BJ (cell line): ENCODE measurements at places on chromosomes 5 and 9. TPM values are rescaled to one million over a fixed set of nuclear protein-coding genes. Genes with fewer than 3 reads are reported as not detected.

- no peak for DNase-seq
These were observed 30.5 kb upstream of the LPAR1 start for GRCh38 chr9:111068771-111069170.

GRCh38 chr5:149282027-149282965 is 10.6 kb downstream of the AFAP1L1 start:
- DNase-seq: no peak

- no peak for DNase-seq
These were observed 355.3 kb downstream of the KIAA0825 start for GRCh38 chr5:94263068-94263467.

DNA sequence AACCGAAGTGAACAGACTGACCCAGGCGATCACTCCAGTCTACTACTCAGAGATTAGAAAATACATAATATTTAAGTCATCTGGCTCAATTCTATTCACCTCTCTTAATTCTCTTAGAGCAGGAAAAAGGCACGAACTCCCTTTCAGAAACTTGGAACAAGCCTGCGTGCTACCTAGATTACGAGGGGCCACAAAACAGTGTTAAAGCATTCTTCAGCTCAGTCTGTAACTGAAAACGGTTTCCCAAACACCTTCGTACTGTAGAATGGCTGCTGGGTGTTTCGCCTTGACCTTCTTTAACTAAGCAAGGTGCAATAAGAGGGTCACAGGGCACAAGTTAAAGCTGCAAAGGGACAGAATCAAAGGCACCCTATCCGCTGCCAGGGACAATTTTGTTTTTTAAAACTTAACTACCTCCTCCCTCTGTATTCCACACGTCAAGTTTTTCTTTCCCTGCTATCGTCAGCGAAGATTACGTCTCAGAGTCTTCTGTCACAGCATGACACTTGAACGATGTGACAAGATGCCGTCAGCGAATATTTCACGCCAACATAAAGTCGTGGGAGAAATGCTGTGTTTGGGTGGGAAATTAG is 687 bp downstream of the LYSMD3 start:
- no peak for DNase-seq

GRCh38 chr5:74503-75109 is 17.4 kb upstream of the PLEKHG4B start:
- DNase-seq: no peak

DNA sequence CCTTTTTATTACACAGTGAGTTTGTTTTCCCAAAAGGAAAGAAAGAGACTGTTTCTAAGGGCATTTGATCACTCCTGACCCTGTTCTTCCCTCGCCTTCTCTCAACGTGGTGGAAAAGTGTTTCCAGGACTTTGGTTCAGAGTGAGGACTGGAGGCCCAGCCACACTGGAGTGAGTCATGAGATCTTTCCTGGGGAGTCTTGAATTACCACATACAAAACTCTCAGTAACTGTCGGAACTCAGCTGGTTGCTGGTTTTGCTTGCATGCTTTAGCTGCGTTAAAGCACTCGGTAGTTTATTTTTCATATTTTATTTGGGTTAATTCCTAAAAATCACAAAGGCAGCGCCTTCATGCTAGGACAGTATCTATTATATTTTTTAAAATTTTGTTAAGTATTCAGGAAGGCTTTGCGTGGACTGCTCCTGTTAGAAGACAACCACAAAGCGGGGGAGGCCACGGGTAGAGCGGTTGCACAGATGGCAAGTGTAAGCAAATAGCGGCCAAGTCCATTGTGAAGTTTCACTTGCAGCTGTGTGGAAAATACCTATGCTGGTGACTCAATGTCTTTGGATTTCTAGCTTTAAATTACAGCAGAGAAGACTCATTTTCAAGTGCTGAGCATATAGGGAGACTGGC is 77.7 kb downstream of the ARSB start:
- peak; percentile 79 for DNase-seq

DNA sequence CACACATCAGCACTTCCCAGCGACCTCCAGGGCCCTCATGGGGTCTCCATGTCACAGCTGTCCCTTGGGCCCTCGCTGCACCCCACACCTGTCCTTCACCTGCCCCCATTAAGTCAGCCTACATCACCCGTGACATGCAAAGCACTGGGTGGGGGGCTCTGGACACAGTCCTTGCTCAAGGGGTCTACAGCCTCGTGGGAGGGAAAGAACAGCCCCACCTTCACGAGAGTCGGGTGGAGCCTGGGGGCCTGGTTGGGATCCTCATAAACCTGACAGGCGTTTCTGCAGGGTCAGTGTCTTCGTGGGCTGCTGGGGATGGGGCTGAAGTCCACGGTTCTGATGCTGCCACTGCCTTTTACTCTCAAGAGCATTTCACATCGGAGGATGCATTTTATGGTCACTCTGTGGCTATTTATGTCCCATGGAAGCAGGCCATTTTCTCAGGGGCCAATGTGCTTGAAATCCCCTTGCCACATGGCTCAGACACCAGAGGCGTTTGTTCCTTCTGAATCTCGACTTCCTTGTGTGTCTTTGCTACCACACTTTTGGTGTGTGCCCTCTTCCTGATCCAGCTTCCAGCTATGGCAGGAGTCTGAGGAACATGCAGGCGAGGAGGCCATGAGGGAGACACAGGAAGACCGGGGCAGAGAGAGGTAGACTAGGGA is at the start of gene OR2V1:
Gene OR2V1, minus strand, starts transcription at position 338 of the 665 bp plus-strand sequence. CDS start 5,865 bp downstream, outside the sequence.
- no peak for DNase-seq

DNA sequence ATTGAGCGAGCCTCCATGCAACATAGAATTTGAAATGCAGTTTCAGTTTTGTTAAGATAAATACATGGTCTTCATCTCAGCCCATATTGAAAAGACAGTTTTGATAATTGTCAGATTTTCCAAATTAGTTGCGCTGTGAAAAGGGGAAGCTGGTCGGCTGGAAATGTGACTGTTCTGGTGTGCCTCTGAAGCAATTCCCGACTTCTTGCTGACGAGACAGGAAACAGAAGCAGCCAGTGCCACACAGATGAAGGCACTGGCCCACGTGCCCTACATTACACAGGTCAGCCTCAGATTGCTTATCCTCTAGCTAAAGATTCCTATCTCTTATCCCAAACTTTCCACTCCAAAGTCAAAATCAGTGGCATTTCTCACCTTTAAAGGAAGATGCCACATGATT is 214.1 kb upstream of the TLE4 start:
- no peak for DNase-seq

DNA sequence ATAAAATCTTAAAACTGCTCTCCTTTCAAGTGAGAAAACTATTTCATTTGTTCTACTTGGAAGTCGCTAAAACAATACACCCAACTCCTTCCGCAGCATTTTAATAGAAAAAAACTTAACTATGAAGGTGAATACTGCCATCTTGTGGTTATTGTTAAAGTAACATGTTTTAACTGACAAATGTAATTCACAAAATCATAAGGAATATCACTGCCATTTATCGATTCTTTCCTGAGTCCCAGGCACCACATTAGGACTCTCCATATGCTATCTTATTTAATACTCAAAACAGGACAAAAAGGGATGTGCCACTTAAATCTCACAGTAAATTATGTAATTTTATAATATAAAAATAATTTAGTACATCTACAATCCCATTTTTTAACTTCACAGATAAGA is 130.5 kb upstream of the ITGA1 start:
- DNase-seq: no peak

- DNase-seq: no peak
These were observed 44.7 kb downstream of the LRSAM1 start for GRCh38 chr9:127495884-127496555.

DNA sequence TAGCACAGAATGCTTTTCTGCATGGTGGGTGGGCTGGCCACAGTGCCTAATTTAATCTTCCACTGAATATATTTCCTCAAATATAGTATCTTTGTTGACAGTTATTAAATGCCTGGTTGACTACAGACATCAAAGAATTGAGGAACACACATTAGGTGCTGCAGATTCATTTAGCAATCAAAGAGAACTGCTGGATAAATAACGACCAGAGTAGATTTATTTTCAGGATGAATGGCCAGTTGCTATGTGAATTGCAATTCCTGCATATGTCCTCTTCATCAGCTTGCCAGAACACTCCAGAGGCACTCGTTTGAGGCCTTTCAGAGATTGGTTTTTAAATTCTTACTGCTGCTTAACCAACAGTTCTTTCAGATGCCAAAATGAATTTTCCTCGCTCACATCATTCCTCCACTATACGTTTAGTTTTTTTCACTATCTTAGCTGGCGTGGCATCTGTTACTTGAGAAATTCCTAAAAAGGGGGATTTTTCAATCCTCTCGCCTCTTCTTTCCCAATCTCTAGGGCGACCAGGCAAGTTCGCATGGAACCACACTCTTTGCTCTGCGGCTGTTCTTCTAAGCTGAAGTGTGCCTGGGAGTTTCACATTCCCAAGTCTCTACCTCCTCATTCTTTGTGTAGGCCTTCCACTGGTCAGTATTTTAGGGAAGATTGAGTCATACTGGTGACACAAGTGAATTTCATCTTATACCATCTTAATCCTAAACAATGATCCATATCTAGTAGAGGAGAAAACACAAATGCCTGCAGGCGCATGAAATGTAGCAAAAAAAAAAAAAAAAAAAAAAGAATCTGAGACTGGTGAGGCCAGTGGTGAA is 237.1 kb upstream of the NMUR2 start:
- no peak for DNase-seq

- DNase-seq: peak; percentile 1
These were observed 118.7 kb downstream of the NDUFS4 start for GRCh38 chr5:53678981-53679660.

- DNase-seq: peak; percentile 19
These were observed 369.6 kb upstream of the SEMA6A start for GRCh38 chr5:116944183-116944582.

GRCh38 chr9:19895006-19895405 is 106.2 kb upstream of the SLC24A2 start:
- DNase-seq: no peak

DNA sequence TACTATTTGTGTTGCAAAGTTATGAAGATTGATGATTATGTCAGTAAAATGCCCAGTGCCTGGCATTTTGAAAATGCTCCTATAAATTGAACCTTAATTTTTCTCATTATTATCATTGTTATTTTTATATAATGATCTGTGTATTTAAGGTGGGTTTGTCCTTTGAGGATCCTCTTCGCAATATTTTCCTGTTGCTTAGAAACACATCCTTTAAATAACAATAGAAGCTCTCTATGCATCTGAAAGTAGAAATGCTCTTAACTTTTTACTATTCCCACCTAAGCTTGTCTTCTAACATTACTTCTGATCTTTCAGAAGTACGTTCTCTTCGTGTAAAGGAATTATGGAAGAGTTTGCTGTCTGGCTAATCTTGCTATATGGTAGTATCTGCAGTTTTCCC is 214.7 kb upstream of the TLX3 start:
- DNase-seq: no peak

- no peak for DNase-seq
These were observed 507 bp upstream of the DPH7 start for GRCh38 chr9:137579259-137579604.

GRCh38 chr9:108417726-108418125 is 438.1 kb downstream of the ACTL7B start:
- DNase-seq: no peak

GRCh38 chr5:159104759-159105144 is 5.0 kb upstream of the EBF1 start:
- no peak for DNase-seq

DNA sequence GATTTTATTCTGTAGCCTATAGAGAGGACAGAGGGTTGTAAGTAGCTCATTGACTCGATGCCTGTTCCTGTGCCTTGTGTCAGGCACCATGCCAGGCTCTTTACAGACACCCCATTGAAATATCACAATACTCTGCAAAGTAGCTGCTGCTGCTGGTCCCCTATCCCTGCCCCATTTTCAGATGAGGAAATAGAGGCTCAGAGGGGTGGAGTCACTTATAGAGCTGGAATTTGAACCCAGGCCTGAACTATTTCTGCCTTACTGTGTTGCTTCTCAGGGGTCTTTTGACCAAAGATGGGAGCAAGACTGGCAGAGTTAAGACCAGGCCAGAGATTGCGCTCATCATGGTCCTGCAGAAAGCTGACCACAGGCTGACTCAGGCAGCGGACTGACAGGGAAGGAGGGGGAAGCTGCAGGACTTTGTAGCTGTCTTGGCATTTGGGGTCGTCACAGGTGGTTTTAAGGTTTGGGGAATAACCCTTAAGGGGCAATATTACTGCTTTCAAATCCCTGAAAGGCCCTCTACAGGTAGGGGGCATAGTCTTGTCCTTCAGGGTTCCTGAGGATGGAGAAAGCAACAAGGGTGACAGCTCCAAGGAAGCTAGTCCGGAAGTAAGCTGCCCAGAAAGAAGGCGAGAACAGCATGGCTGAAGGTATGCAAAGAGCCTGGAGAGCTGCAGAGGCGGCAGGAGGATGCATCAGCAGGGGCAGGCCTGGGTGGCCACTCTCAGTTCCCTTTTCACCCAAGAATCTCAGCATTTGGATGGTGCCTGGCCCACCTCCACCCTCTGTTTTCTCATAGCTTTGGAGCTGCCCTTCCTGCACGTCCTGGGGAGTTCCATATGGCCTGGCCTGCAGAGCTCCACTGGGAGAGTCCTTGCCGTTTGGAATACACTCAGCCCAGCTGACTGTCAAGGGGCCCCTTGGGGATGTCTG is 18.3 kb upstream of the NDST1 start:
- DNase-seq: no peak

GRCh38 chr9:125522328-125522725 is 184.7 kb downstream of the MAPKAP1 start:
- no peak for DNase-seq

GRCh38 chr5:3354606-3355005 is 241.0 kb upstream of the IRX1 start:
- no peak for DNase-seq

- no peak for DNase-seq
These were observed 57.8 kb upstream of the LIFR start for GRCh38 chr5:38613992-38614836.

DNA sequence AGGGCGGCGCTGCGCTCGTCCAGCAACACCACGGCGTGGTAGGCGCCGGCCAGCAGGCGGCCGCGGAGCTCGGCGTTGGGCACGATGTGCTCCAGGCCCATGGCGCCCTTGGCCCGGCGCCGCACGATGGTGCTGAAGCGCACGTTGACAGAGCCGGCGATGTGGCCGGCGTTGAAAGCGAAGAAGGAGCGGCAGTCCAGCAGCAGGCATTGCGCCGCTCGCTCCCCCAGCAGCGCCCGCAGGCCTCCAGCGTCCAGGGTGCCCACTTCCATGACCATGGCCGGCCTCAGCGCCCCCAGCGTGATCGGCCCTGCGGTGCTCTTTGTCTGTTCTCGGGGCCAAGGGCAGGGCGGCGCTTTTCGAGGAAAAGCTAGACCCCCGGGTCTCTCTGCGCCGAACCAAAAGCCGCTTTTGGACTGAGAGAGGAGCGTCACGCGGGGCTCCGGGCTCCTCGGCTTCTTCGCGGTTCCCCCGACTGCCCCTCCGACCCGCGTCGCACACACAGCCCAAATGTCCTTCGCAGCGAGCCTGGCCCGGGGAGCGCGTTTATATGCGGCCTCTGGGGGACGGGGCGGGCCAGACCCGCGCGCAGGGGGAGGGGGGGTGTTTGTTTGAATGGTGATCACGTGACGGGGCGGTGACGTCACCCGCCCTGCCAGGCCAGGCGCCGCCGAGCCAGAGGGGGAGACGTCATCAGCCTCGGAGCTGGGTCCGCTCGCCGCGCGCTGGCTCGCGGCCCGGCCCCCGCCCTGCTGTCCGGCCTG is at the start of gene DUSP1:
Gene DUSP1, minus strand, starts transcription at position 521 of the 764 bp plus-strand sequence. Its CDS starts 243 bp downstream, at position 278.
- DNase-seq: peak; percentile 82

GRCh38 chr5:35488055-35488454 is 129.6 kb upstream of the SPEF2 start:
- no peak for DNase-seq

The CARD9 gene
- 12.9 and 21.3 TPM in 2 replicates for polyA plus RNA-seq

The PCDHGC3 gene
- 36.5 and 56.3 TPM in 2 replicates for polyA plus RNA-seq

The SLC25A2 gene
- not detected in 2 replicates for polyA plus RNA-seq

The HCN1 gene
- polyA plus RNA-seq: 0.04 TPM in 1 of 2 replicates, not detected in the other

The PTGR1 gene
- 49.3 and 74.9 TPM in 2 replicates for polyA plus RNA-seq

The HAVCR2 gene
- polyA plus RNA-seq: 0.05 TPM in 1 of 2 replicates, not detected in the other

The TXNDC8 gene
- not detected in 2 replicates for polyA plus RNA-seq

The ZBTB5 gene
- 11.6 and 12.6 TPM in 2 replicates for polyA plus RNA-seq
